ENCODE measurements at places on chromosomes 4 and X.
A peak's percentile ranks its signal among the peaks of the same experiment; 100 is the strongest.

GRCh38 chrX:68462653-68463052 is 29.4 kb upstream of the OPHN1 start:
- DNase-seq = peak; percentile 4

DNA sequence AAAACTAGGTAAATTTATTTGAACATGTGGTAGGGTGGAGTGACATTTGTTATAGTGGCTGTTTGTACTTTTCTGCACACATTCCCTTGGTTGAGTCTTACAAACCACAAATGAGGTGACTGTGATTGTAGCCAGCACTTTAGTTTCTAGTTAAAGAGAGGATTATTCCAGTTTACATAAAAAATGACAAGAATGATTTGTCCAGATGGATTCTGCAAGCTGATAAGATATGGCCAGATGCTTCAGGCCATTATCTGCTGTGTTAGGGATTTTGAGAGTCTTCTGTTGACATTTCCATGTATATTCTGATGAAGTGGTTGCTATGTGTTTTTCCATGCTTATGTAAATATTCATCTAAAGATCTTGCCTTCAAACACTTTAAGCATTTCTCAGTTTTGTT is 31.0 kb upstream of the PDE5A start:
- DNase-seq = no peak

DNA sequence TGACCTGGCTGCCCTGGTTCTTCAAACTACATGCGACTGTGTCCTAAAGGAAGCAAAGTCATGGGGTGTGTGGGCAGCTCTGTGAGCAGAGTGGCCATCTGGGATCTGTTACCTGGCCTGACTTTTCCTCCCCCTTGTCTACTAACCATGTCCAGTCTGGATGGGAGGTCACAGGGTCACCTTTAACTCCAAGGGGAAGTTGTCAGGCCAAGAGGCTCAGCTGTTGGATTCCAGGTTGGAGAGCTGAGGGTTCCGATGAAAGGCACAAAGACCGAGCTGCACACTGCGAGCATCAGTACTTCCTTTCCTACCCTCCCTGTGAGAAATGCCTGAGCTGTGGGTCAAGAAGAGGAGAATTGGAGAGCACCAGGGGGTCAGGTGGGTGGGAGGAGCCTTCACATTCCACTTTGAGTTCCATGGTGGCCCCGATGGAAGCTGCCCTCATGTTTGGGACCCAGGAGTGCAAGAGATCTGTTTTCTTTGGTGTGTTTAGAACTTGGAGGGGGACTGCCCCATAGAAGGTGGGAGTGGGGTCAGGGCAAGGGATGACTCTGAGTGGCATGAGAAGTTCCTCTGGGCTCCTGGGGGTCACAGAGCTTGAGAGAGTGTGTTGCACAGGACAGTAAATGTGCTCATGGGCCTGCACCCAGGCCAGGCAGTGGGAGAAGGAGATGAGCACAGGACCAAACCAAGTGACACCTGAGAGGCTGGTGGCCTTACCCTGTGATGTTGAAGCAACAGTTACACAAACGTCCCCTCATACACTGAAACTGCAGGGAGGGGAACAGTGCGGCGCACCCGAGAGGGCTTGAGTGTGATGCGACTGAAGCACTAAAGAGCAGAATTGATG is 36.2 kb downstream of the RGS12 start:
- no peak for DNase-seq

- DNase-seq = no peak
These were observed 46.1 kb downstream of the MID1IP1 start for GRCh38 chrX:38847206-38847902.

DNA sequence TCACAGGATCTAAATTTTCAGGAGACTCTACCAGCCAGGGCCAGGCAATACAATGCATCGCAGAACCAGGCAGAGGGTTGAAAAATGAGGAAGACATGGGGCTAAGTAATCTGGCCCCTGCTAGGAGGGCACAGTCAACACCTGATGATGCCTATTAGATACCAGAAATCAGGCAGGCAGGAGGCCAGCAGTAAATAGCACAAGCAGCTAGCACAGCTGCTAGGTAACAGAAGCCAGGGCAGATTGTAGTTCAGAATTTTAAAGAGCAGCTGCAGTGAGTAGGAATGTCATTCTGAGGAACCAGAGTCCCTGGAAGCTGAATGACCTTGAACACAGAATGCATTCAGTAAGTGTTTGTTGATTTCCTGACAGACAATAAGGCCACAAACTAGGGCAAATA is 38.8 kb upstream of the TRPC5OS start:
- no peak for DNase-seq

GRCh38 chr4:20589436-20589835 is 110.8 kb upstream of the PACRGL start:
- DNase-seq = no peak

DNA sequence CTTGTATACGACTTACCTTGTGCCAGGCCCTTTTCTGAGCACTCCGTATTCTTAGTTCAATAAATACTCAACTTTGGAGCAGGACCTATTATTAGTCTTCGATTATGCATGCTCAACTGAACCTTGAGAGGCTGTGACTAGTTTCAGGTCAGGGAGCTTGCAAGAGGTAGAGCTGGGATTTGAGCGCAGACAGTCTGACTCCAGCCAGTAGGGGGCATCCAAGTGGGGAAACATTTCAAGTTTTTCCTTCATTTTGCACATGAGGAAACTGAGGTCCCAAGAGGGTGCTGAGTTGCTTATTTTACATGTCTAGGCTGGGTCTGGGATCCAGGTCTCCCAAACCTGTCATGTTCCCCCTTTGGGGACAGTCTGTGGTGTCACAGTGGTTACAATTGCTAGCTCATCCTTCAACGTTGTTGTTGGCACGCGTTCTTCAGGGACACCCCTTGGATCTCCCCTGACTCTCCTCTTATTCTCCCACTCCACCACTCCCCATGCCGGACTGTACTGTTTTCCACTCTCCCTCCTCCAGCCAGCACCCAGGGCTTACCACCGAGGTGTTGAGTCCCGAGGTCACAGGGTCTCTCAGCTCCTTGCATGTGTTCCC is 6.7 kb upstream of the PRICKLE3 start:
- DNase-seq = no peak

DNA sequence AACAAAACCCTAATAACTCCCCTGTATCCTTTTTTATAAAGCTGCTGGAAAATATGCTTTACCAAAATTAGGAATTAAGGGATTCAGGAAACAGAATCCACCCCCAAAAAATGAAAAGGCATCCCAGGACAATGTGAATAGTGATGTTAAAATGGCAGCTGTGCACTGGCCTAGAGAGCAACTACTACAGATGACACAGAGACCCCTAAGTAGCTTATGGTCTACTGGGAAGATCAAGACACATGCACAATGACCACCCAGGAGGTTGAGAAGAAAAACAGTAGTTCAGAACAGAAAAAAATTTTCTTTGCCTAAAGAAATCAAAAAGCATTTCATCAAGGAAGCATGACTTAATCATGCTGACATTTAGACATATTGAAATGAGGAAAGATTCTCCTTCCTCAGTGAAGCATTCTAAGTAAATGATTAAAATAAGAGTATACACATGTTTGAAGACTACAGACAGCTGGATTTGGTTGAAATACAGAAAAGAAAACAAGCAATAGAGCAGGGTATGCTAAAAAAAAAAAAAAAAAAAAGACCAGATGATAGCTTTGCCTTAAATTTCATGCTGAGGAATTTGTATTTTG is 117.3 kb downstream of the WDFY3 start:
- DNase-seq = no peak

DNA sequence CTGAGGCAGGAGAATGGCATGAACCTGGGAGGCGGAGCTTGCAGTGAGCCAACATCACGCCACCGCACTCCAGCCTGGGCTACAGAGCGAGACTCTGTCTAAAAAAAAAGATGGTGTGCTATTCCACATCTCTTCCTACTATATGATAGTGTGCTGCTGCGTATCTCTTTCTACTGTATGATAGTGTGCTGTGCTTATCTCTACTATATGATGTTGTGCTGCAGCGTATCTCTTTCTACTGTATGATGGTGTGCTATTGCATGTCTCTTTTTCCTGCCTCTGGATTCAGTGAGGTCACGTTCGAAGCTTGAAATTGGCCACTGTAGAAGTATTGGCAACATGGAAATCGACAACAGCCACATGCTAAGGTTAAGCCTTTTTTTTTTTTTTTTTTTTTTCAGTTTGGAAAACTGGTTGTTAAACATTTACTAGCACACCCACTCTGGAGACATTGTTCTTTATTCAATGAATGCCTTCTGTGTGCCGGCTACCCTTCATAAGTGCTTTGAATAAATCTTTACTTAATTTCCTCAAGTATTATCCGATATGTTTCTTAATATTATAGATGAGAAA is 31.0 kb downstream of the ARFIP1 start:
- DNase-seq = no peak

GRCh38 chrX:110359273-110359672 is 625 bp downstream of the RTL9 start:
- DNase-seq = no peak

- no peak for DNase-seq
These were observed 707 bp upstream of the UNC5C start for GRCh38 chr4:95549246-95550114.

DNA sequence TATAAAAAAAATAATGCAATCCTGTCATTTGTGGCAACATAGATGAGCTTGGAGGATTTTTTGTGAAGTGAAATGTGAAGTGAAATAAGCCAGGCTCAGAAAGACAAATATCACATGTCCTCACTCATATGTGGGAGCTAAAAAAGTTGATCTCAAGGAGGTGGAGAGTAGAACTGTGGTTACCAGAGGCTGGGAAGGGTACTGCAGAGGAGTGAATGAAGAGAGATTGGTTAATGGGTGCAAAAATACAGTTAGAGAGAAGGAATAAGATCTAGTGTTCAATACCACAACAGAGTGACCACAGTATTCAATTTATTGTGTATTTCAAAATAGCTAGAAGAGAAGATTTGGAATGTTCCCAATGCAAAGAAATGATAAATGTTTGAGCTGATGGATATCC is 13.4 kb upstream of the ZCCHC18 start:
- no peak for DNase-seq

DNA sequence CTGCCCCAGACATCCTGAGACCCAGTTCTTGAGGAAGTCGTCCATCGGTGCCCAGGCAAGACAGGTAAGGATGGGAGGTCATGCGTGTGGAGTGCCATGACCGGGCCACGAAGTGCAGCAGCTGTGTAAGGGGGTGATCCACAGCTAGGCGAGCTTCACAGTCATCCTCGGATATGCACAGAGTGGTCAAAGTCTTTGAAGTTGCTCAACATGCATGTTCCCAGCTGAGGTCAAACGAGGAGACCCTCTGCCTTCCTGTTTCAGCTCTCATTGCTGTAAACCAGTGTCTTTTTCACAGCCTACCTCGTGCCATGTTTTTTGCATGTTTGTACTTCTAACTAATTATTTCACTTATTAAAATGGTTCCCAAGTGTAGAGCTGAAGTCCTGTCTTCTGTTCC is 109.9 kb upstream of the TBL1X start:
- DNase-seq = no peak

DNA sequence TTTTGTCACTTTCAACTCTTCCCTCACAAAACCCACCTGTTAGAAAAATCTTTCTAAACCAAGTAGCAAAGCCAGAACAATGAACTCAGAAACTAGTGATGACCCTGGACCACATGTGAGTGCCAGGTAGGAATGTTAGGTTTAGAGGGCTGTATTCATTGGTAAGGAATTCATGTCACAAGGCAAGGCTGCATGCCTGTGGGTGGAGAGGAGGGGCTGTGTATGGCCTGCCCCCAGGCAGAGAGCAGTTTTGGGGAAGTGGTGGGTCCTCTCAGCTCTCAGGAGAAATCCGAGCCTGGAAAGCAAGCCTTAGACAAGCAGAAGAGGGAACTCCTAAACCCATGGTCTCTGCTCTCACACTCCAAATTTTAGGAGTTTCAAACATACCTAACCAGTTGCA is 2.4 kb downstream of the RNF175 start:
- no peak for DNase-seq

DNA sequence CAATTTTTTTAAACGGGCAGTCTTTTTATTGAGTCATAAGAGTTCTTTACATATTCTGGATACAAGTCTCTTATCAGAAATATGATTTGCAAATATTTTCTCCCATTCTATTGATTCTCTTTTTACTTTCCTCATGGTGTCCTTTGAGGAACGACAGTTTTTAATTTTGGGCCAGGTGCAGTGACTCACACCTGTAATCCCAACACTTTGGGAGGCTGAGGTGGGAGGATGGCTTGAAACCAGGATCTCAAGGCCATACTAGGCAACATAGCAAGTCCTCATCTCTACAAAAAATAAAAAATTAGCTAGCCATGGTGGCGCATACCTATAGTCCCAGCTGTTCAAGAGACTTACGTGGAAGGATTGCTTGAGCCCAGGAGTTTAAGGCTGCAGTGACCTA is 66.1 kb upstream of the RGN start:
- no peak for DNase-seq

- no peak for DNase-seq
These were observed 213.2 kb downstream of the ARHGAP24 start for GRCh38 chr4:85688055-85688740.

GRCh38 chr4:113445286-113445685 is 316.3 kb downstream of the CAMK2D start:
- DNase-seq = peak; percentile 98

DNA sequence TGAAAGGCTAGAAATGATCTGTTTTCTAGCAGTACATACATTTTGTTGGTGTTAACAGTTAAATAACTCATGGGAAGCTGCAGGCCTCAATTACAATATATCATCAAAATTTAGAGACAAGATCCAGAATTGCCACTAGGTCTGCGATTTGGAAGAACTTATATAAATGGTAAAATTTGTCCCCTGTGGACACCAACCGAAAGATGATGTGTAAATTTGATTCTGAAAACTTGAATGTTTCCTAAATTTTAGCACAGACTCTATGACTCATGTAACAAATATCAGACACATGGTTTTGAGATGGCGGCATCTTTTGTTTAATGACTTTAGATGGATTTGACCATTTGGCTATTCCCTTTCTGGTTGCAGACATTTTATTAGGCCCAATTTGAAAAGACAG is 6.0 kb upstream of the HPGDS start:
- DNase-seq = no peak

- no peak for DNase-seq
These were observed 39.3 kb upstream of the WNK3 start for GRCh38 chrX:54397113-54397512.

GRCh38 chr4:118760493-118760892 is 75.3 kb downstream of the METTL14 start:
- DNase-seq = no peak

- DNase-seq = peak; percentile 39
These were observed 27.7 kb upstream of the FREM3 start for GRCh38 chr4:143728166-143728565.

GRCh38 chr4:150986085-150986484 is 29.0 kb downstream of the LRBA start:
- DNase-seq = no peak

DNA sequence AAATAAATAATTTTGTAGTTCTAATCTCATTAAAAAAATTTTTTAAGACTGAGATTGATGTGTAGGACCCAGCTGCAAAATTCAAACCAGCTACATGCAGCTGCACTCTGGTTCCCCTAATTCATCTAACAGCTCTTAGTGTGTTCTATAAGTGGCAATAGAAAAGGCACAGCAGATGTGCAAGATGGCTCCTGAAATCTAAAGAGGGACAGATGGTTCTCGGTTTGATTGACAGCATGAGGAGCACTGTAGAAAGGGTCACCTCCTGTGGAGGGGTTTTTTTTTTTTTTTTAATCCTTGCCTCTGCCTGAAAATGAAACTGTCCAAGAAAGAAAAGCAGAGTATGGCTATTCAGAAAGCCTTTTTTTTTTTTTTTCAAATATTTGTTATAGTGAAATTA is 16.9 kb upstream of the OCIAD1 start:
- DNase-seq = no peak

Data from skeletal muscle cell (primary cell).